ENCODE measurements at places on chromosomes 12 and 14. TPM values are rescaled to one million over a fixed set of nuclear protein-coding genes. Genes with fewer than 3 reads are reported as not detected.

- DNase-seq, result no peak
Observed at GRCh38 chr14:58549105-58549757, 88.5 kb upstream of the DACT1 start.

POU6F1 gene
- total RNA-seq, result 1.0 TPM

DNA sequence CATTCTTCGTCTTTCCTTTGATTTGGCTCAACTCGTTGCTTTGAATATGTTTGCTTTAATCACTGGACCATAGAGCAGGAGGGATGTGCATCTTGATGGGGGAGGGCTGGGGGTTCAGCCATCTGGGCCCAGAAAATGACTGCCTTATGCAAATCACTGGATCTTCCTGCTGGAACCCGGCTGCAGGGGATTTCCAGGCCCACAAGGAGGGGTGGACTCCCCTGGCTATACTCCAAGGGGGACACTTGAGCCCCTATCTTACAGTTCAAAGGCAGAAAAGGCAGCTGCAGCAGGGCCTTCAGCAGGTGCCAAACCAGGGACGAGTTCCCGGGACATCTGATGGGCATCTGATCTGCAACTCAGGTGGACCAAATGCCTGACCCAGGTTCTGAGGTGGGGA lies 122.5 kb downstream of the DICER1 start:
- DNase-seq, result no peak

- no peak for DNase-seq
Observed at GRCh38 chr12:12440784-12441428, 84.0 kb downstream of the BORCS5 start.

CLEC1B gene
- not detected for total RNA-seq

DNA sequence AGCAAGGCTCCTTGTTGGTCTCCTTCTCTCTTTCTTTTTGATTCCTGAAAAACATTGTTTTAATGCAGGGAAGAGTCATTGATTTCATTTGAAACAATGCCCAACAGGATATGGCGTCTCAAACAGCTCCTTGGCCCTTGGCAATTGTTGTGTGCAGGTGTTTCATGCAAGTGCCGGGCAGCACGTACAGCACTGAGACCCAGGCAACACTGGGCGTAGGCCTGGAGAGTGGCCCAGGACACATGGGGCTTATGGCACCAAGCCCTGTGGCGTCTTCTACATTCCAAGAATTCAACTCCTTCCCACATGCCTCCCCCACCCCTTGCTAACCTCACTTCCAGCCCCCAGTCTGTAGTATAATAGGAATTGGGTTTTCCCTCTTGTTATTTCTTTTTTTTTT lies 230.4 kb downstream of the SPTSSA start:
- peak; percentile 10 for DNase-seq

DNA sequence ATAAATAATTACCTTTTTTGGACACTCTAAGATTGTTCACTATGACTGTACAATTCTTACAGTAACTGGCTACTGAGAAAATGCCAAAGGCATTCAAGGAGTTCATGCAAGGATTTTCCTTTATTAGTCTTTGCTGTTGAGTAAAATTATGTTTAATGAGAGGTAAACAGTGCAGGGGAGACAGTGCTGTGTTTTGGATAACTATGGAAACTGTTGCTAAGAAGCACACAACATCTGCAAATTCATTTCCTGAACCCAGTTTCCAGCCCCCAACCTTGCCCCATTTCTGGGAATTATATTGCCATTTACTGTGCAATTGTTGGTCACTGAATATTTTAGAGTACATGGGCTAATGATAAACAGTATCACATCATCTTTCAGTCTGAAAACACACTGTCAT lies 1005.8 kb downstream of the TRHDE start:
- DNase-seq, result no peak

GRCh38 chr12:124386059-124386458 lies 91.2 kb downstream of the RFLNA start:
- DNase-seq, result no peak

RFX4 gene
- total RNA-seq, result not detected

- DNase-seq, result no peak
Observed at GRCh38 chr12:51404627-51405026, 13.4 kb upstream of the GALNT6 start.

DNA sequence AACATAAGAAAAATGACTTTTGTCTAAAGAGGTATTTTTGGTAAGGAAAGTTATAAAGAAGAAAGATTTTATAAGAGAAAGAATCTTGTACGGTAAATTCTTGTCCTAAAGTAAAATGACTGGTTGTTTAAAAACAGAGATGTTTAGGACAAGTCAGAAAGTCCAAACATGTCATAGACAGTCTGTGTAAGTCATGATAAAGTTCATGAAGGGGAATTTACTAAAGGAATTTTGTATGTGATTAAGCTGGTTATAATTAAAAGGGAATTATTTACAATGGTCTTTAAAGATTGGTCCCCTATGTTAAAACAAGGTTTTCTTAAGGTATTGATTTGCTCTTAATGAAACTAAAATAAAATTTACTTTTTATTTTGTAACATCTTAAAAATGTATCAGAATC lies 269.4 kb upstream of the CCDC196 start:
- DNase-seq, result no peak

DNA sequence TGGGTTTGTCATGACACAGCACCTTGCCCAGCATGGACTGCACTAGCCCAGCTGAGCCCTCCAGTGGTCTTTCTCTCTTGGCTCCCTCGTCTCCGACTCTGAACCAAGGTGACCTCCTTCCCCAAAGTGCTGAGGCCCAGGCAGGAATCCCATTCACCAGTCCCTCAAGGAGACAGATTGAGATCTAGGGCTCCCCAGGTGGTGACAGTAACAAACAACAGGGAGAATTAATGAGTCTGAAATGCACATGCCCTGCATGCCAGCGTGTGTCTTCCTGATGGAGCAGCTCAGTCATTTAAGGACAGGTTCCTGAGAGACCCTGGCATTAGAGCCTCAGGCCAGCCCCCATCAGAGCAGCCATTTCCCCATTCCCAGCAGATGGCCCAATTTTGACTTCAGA lies 51.4 kb upstream of the OAS1 start:
- no peak for DNase-seq

ESPL1 gene
- total RNA-seq, result 19.1 TPM

- no peak for DNase-seq
Observed at GRCh38 chr14:75184492-75184891, 8.1 kb upstream of the TMED10 start.

EPYC gene
- not detected for total RNA-seq

Measured in A172 (cell line).